ENCODE measurements at places on chromosomes 12 and 14.

DNA sequence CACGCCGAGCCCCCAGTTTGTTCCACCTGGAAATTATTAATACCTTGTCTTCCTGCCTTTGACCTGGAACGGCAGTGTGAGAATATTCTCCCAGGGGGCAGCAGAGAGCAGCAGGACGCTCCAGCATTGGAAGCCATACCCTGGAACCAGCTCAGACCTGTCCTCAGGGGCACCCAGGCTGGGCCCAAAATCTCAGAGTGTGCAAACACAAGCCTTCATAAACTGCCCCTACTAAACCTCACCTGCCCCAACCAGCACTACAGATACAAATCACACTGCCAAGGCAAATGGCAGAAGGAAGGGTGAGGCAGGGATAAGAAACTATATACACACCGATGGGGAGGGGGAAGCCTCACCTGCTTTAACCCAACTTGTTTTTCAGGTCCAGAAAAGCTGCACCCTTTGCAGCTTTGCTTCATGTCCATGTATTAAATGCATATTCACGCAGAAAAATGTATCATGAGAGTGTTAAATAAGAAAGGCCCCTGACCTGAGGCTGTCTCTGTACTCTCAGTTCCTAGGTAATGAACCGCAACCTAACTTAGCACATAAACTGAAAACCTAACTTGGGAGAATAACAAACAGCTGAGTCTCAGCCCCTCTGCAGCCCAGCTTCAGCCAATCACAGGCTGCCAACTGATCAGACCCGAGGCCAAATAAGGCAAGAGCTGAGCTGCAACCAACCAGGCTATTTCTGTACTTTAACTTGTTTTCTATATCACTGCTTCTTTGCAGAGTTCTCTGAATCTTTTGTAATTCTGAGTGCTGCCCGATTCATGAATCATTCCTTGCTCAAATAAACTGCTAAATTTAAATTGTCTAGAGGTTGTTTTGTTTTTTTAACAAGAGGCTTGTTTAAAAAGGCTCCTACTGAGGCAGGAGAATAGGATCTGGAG, 130.1 kb downstream of the SPTSSA start:
- peak; percentile 62 for DNase-seq

DNA sequence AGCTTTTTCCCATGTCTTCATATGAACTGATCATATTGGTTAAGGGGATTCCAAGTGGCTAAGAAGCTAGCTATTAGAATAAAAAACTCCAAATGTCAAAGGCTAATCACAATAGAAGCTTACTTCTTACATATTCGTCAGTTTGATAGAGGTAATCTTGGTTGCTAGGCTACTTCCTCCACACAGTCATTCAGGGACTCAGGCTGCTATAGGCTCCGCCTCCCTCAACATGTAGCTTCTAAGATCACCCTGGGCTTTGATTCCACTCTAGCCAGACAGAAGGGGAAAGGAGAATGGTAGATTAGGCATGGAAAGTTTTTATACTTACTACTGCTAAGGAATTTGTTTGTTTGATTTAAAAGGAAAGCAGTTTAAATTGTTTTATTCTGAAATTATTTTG, 207.9 kb downstream of the EFCAB11 start:
- no peak for DNase-seq

DNA sequence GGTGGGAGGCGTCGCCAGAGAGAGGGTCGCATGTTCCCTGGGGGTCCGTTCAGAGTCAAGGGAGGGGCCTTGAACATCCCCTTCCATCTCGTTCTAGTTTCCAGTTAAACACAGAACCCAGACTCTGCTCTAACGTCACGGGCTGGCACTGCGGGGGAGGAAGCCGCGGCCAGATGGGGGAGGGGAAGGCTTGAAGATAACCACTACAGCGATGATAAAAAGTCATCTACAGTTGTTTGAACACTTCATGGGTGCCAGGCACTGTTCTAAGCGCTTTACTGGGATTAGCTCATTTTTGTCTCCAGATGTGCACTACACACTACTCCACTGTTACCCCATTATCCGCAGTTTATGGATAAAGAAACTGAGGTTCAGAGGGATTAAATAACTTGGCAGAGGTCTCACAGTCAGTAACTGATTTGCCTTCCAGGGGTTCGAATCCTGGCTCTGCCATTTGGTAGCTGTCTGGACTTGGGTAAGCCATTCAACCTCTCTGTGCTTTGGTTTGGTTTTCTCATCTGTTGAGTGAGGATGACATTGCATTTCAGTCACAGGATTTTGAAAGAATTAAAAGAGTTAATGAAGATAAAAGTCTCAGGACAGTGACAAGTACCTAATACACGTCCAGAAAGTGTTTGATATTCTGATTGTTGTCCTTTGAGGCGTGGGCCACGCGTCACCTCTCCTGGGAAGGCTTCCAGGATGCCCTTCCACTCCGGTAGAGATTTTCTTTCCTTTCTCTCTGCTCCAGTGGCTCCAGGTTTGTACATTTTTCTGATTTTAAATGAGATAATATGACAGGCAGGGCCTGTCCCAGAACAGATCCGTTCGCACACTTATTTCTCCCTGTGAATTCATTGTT, 798 bp upstream of the RASAL1 start:
- no peak for DNase-seq

DNA sequence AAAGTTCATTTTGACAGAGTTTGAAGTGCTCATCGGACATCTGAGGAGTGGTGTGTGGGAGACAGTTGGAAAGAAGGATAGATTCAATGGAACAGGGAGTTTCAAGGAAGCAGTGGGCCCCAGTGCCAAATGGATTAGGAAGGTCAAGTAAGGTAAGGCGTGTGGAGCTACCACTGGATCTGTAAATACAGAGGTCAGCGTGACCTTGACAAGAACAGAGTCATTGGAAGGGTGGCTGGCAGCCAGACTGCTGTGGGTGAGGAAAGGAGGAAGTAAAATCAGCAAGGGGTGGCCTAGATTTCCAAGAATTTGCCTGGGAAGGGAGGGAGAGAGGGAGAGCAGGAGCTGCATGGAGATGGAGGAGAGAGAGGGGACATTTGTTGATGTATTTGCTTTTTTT, 68.2 kb upstream of the IGF1 start:
- no peak for DNase-seq

GRCh38 chr12:125003021-125003420, 9.6 kb downstream of the BRI3BP start:
- no peak for DNase-seq

DNA sequence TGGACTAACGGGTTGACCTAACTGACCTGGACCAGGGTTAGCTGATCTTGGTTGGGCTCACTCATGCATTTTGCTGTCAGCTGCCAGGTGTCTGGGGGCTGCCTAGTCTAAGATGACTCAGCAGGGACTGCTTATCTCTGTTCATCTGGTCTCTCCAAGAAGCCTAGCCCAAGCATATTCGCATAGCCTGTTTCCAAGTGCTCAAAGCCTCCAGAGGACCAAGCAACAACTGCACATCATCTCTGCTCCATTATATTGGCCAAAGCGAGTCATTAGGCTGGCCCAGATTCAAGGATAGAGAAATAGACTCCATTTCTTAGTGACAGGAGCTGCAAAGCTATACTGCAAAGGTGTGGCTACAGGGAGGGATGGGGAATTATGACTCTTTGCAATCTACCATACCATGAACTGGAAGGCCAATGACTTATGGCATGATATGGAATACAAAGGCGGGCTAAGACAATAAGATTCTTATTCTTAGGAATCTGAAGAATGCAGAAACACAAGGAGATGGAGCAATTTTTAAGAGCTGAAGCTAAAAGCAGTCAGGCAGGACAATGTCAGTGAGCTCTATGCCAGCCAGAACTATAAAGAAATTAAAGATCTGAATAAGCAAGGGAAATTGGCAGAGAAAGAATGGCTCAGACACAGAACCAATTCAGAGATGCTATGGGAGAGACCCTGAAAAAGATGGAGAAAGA, 194.6 kb upstream of the FSCB start:
- DNase-seq = no peak

GRCh38 chr12:9509464-9510161, 98.1 kb downstream of the KLRB1 start:
- no peak for DNase-seq

DNA sequence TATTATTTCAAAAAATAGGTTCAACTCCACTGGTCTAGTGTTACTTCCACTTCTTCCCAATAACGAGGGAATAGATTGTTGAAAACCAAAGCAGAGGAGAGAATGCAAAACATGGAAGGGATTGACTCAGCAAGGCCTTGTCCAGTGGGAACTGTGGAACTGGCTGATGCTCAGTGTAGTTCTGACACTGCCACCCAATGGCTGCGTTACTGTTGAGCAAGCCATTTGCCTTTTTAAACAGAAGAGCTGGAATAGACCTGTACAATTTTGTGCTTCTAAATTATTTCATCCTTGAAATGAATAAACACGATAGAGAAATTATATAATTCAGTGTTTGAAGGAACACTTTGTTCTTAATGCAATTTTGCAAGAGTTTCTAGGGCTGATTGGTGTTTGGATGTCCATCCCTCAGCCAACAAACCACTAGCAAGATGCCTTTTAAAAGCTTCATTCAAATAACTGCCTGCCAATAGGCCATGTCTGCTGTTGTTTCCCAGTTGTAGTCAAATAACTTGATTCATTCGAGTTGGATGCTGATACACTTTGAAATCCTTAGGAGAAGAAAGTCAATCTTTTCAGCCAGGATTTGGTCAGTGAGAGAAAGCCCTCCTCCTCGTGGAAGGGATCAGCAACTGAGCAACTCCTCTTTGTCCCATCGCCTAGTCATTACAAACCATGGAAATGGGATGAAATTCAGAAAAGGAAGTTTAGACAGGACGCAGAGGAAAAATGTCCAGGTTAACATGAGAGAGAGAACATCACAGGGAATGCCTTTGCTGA, 7.3 kb upstream of the MGP start:
- no peak for DNase-seq

DNA sequence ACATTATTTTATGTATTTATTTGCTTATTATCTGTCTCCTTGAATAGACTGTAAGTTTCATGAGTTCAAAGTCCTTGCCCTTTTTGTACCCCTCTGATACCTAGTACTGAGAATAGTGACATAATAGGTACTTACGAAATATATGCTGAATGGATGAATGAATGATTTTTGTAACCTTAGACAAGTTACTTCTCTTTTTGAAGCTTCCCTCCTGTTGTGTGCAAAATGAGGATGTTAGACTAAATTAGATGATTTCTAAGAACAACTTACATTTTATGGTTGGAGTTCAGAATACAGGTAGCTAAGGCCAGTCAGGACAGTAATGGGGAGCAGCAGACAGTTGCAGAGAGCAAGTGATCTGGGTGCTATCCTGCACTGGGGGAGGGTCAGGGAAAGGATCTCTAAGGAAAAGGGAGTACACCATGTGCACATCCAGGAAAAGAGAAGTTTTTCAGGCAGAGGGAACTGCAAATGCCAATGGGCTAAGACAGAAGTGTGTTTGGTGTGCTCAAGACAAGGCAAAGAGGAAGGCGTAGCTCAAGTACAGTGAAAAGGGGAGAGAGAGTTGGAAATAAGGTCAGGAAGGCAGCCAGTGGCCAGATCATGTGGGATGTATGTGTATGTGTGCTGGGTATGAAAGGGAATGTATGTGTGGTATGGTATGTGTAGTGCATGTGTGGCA, 59.4 kb upstream of the AMIGO2 start:
- no peak for DNase-seq

GRCh38 chr12:121767525-121768016, 25.9 kb downstream of the RHOF start:
- DNase-seq = peak; percentile 49

- DNase-seq = no peak
These were observed 72.5 kb downstream of the ACSS3 start for GRCh38 chr12:81150382-81150781.

DNA sequence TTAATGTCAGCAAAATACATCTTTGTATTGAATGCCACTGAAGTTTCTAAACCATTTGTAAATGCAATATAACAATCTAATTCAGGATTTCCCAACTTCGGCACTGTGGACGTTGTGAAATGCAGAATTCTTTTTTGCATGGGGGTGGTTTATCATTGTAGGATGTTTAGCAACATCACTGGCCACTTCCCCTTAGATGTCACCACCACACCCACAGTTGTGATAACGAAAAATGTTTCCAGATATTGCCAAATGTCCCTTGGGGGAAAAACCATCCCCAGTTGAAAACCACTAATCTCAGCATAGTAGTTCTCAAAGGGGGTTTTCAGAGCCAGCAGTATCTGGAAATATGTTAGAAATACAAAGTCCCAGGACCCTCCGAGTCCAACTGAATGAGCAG, 203.3 kb downstream of the NAV3 start:
- DNase-seq = no peak

GRCh38 chr12:31585271-31585670, 5.7 kb downstream of the DENND5B start:
- no peak for DNase-seq

GRCh38 chr12:114319422-114319821, 86.5 kb downstream of the TBX5 start:
- DNase-seq = no peak

GRCh38 chr12:29113101-29113500, 36.0 kb upstream of the FAR2 start:
- no peak for DNase-seq

GRCh38 chr14:99838639-99839134, 45.5 kb downstream of the EML1 start:
- DNase-seq = peak; percentile 83

- DNase-seq = peak; percentile 39
These were observed 226.3 kb upstream of the NOS1 start for GRCh38 chr12:117587631-117588287.

GRCh38 chr14:96781371-96781770, 15.8 kb upstream of the VRK1 start:
- DNase-seq = no peak

- DNase-seq = no peak
These were observed 67.0 kb upstream of the MAX start for GRCh38 chr14:65169351-65169750.

DNA sequence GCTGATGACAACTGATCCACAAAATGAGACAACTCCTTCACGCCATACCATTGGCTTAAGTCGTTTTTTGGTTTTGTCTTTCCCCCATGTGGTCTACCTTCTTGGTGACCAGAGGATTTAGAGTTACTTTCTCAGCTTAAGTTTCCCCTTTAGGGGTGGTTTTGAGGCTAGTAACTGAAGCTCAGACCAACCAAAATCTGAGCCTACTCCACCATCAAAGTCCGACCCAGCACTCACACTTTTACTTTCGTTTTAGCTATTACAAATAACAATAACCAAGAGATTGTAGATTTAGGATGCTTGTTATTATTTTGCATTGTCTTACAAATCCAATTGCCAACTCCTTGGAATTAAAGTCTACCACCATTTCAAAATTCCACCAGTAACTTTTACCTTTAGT, 130.6 kb upstream of the MDM1 start:
- DNase-seq = no peak

DNA sequence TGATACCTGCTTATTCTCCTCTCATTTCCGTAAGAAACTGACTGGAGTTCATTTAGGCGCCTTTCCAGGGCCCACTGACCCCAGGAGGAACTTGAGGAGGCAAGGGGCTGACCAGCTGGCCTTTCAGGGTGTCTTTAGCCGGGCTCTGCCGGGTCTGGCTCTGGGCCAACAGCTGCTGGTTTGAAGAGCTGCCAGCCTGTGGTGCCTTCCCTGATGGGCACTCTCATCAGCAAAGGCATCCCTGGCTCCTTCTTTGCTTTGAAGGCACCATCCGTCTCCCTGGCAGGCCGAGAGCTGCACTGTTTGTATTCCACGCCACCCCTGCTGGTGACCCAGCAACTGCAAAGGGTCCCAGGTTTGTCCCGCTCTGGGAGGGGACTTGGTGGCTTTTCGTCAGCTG, 42.0 kb downstream of the IQSEC3 start:
- no peak for DNase-seq

All from lung (tissue), 17 donors.